ENCODE measurements at places on chromosomes 11 and 22. TPM values are rescaled to one million over a fixed set of nuclear protein-coding genes. Genes with fewer than 3 reads are reported as not detected.

- no peak for DNase-seq
Measured at GRCh38 chr22:20218987-20219386, 49.1 kb downstream of the RTN4R start.

The MRGPRX4 gene
- not detected for total RNA-seq

GRCh38 chr11:126233391-126233790, 21.8 kb downstream of the FAM118B start:
- DNase-seq: no peak

The PACSIN2 gene
- 152 TPM for total RNA-seq

GRCh38 chr11:118147502-118147901, 5.1 kb downstream of the SCN4B start:
- no peak for DNase-seq

- no peak for DNase-seq
Measured at GRCh38 chr22:26409719-26410335, 19.2 kb upstream of the ASPHD2 start.

The UFD1 gene
- total RNA-seq: 48.5 TPM

The SLC22A8 gene
- total RNA-seq: not detected

- no peak for DNase-seq
Measured at GRCh38 chr11:63641727-63642126, 27.5 kb upstream of the PLAAT3 start.

- no peak for DNase-seq
Measured at GRCh38 chr11:73422886-73423285, 46.7 kb downstream of the RELT start.

GRCh38 chr11:17410606-17411379, 22.3 kb upstream of the KCNJ11 start:
- peak; percentile 68 for DNase-seq

DNA sequence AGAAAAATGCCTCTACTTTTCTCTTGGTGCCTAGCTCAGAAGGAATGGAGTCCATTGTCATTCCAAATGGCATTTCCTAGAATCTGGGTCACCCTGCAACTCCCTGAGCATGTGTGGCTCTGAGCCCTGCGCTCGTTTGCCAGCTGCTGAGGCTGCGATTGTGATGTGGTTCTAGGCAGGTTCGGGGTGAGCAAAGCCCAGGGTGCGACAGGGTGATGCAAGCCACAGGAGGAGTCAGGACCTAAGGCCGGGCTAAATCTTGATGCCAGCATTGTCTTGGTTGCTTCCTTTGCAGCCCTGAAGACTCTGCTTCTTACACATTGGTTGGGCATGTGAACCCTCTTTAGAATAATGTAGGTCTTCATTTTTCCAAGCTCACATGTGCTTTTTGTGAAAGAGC, 131.0 kb downstream of the MORC2 start:
- no peak for DNase-seq

The RHOD gene
- total RNA-seq: 3.3 TPM

DNA sequence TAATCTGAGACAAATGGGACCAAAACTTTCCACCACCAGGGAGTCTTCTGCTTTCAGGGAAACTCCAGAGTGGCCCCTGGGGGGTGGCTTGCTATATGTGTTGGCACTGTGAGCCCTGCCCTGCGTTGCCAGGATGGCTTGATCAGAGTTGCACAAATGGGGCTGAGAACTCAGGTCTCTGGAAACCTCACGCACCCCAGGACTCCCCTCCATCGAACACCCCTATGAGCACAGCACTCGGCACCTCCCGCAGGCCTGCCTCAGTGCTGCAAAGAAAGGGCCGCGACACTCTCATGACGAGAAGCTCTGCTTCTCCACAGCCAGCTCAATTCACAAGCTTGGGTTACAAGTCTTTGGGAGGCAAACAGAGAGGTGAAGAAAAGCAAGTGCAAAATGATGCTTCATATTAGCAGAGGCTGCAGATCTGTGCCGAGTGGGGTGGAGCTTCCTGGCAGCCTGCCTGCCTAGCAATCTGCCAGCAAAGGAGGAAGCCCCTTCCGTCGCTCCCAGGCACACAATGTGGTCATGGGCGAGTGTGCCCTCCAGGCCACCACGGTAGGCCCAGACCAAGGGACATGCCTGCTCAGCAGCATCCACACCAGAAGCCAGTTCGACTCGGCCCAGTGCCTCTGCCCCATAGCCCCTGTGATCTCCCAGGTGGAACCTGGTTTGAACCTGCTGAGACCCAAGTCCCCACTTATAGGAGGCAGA, 55.7 kb downstream of the MYH9 start:
- peak; percentile 90 for DNase-seq

The HIC2 gene
- total RNA-seq: 6.0 TPM

The E2F8 gene
- total RNA-seq: 10.4 TPM

DNA sequence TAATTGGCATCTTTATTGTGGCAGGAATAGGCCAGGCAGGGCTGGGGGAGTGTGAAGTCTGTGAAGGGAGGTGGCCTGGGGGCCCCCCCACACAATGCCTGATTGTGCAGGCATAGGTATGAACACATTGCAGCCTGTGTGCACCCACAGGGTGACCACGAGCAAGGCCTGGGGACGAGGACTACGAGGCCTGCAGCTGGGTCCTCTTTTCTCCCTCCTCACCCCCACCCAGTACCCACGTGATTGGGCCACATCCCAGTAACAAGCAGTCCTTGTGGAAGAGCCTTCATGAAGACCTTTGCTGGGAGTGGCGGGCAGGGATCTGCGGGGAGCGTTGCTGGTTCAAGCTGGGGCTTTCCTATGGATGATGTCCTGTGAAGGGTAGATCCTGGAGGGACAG, 29.3 kb downstream of the ZBTB16 start:
- DNase-seq: no peak

GRCh38 chr11:61046833-61047232, 55.5 kb upstream of the CD5 start:
- no peak for DNase-seq

DNA sequence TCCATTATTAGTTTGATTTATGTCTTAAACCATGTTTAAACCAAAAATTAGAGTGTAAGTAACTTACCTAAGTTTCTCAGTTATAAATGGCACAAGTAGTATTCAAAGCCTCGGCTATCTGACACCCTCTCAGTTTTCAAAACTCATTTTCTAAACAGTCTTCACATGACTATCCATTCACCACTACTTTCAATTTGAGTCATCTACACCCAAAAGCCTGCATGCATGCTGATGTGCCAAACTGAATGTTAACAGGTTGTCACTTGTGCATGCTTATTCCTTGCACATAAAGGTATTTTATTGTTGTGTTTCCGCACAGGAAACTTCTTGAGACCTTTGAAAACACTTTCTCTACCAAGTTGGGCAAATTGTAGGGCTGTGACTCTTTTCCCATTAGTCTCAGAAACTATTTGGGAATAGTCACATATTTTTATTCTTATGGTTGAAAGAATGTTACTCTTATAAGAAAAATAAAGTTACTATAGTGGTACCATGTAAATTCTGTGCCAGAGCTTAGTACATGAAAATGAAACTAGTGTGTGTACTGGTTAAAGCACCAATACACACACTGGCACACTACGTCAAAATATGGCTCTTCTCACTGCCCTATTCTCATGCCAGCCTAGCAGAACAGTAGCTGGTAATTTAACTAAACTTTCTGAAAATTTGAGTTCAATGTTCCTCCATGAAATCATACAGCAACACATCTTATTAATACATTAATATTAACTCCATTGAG, 2.2 kb upstream of the OR51E2 start:
- DNase-seq: no peak

- DNase-seq: no peak
Measured at GRCh38 chr11:64720167-64720566, 2.8 kb downstream of the NRXN2 start.

The CLTCL1 gene
- total RNA-seq: 3.0 TPM

- no peak for DNase-seq
Measured at GRCh38 chr11:75635066-75635862, 33.6 kb downstream of the MAP6 start.

DNA sequence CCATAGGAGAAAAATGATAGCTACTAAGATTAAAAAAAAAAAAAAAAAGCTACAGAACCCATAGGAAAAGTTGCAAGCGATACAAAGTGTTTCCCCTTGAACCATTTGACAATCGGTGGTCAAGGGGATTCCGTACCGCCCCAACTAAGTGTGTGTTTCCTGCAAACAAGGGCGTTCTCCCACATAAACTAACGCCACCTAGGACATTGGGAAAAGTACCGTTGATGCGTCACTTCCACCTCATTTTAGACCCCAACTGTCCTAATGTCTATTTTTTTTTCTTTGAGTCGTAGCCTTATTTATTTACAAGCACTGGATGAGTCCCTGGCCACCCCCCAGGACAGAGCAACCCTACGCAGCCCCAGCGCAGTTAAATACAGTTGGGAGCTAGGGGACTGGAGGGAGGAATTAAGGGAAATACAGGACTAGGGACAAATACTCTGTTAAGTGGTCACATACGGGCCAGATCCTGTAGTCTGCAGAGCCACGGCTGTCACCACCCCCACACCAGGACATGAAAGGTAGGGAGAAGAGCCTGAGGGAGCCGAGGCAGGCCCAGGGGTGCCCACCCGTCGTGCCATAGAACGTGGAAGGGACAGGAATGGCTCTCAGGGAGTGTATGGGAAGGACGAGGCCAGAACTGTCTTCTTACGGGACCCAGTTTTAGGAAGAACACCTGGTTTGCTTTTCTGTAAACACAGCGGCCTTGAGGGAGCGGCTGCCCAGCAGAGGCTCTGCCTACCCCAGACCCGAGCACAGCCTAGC, 19.0 kb downstream of the EIF1AD start:
- no peak for DNase-seq

- DNase-seq: no peak
Measured at GRCh38 chr22:33492210-33492651, 428.0 kb downstream of the LARGE1 start.

GRCh38 chr22:41968601-41969000, 642 bp upstream of the SEPTIN3 start:
- peak; percentile 59 for DNase-seq
